ENCODE measurements at places on chromosomes 1 and 21. TPM values are rescaled to one million over a fixed set of nuclear protein-coding genes. Genes with fewer than 3 reads are reported as not detected.

Gene HES2
- polyA plus RNA-seq, result 0.42 TPM

Gene OR2AK2
- polyA plus RNA-seq, result not detected

Gene FALEC
- polyA plus RNA-seq, result 0.44 TPM

Gene DISP3
- 0.87 TPM for polyA plus RNA-seq

Gene SORT1
- 60.2 TPM for polyA plus RNA-seq

Gene TDRD5
- polyA plus RNA-seq, result 5.4 TPM

Gene C1orf87
- 0.47 TPM for polyA plus RNA-seq

DNA sequence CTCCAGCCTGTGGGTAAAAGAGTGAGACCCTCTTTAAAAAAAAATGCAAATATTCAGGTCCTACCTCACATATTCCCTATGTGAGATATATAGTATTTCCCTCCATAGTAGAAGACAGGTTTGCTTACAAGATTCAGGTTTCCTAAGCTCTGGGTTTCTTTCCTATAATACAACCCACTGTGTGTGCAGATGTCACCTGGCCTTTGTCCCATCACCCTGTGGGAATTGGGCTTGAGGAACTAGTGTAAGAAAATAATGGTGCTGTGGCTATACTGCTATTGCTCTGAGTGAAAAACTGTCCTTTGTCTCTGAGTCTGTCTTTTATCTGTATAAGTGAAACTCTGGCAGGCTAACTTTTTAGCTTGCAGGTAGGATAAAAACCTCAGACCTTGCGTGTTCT is 13.0 kb downstream of the C1orf146 start:
- DNase-seq, result no peak

DNA sequence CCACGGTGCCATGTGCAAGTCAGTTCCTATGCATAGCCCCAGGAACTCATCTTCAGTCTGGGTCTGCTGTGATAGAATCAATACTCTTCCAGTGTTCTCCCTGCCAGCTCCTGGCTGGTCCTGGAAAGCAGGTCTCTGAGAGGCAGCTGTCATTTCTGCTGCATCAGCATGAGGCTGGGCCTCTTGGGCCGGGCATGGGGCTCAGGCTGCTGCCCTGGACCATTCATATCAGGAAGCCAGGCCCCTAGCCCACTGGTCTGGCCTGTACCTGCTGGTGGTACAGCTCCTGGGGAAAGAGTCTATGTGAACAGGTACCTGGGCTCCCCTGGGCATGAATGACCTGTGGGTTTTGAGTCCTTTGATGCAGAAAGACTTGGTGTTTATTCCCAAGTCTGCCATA is 173.6 kb upstream of the CSF3R start:
- DNase-seq, result no peak

DNA sequence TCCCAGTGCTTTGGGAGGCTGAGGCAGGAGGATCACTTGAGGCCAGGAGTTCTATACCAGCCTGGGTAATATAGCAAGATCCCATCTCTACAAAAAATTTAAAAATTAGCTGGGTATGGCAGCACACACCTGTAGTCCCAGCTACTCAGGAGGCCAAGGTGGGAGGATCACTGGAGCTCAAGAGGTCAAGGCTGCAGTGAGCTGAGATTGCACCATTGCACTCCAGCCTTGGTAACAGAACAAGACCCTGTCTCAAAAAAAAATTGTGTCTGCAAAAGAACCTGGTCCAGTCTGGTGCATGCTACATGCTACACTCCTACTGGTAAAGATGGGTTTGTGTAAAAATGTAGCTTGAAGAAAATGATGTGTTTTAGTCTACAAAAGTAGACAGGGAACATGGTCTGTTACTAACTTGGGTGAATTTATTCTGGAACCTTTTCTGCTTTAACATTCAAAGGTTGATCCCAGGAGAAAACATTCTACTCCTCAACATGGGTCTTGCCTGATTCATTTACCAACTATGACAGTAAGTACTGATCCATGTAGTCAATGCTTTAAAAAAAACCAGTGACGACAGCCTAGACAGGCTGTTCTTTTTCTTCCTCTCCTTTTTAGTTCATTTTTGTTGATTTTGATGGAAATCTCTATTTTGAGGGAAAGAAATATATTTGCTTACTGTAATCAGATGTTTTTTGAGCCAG is 32.7 kb upstream of the ENAH start:
- no peak for DNase-seq

DNA sequence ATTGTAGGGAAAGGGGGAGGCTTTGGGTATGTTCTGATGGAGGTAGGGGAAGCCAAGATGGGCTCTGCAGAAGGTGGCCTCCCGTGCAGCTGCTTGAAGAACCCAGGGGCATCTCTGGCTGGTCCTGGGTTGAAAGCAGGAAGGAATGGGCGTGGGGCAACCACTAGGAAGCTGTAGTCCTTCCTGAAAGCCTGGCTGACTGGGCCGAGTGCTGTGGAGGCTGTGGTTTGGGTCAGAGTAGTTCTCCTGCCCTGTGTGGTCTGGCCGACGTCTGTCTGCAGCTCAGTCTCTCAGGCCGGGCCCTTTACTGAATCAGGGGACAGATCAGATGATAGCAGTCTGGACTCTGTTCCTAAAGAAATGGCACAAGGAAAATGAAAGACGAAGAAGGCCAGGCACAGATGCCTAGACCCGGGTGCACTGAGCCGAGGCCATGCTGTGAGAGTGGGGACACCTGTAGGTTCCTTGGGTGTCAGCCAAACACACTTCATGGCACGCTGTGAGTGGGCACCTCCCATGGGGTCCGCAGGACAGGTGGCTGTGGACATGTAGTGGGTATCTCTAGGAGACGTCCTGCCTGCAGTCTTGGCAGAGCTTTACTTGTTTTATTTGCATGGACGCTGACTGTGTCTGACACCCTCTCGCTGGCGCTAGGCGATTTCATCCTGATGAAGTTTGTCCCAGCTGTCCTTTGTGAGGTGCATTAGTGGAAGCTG is 87.0 kb downstream of the POFUT2 start:
- DNase-seq, result no peak

- no peak for DNase-seq
These were observed 1458.1 kb upstream of the B3GALT2 start for GRCh38 chr1:194644528-194644927.

- DNase-seq, result no peak
These were observed 140.1 kb upstream of the NFIA start for GRCh38 chr1:60942291-60942690.

- no peak for DNase-seq
These were observed 247.3 kb downstream of the PLPP3 start for GRCh38 chr1:56331892-56332567.

DNA sequence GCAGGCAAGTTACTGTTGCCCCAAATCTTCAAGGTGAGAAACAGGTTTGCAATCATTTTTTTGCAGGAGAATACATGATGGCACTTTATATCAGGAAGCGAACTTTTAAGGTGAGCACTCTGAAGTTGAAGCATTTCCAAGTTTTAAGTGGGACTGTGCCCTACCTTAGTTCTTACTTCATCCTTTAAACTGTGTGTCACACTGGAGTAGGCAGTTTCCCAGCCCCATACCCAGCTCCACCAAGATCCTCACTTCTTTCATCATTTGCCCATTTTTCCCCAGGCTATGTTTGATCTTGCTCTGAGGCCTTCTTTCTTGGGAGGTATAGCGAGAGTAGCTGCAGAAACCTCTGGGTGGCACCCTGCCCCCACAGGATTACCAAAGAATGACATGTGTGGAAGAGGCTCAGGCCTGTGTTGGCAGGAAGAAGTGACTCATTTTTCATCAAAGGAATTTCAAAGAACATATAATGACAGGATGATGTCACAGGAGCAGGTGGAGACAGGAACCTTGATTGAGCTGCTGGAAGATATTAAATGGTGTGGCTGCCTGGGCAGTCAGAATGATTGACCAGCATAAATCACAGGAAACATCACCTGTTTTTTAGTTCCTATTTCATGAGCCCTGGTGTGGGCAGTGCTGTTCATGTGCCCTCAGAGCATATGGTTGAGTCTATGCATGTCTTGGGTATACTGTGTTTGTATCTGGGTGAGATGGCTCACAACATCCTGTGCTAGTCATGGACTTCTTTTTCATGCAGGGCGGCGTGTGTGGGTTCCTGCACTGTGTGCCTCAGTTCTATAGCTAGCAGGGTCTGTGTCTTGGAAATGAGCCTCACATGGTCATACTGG is 20.8 kb upstream of the MACF1 start:
- DNase-seq, result no peak

DNA sequence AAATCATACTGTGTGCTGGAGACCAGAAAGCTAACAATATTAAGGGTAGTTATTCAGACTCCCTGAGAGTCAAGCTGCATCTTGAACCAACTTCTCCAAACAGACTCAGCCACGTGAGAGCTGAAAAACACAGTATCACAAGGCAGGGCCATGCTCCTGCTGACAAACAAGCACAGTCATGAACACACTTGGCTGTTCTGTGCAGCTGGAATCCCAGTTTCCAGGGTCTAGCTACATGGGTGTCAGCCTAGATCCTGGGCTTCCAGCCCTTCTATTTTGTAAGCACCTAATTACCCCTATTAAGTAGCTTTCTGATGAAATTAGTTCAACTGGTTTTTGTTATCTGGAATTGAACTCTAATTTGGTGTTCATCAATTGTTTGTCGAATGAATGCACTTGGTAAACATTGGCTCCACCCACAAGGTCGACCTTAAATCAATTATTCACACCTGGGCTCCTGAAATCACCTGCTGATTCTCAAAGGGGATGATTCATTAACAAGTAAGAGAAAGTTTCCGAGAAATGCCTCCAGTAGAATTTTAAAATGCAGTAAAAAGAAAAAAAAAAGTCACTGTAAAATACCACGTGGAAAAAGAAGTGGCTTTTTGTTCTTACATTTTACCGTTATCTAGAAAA is 179.3 kb downstream of the ZC3H11B start:
- no peak for DNase-seq

DNA sequence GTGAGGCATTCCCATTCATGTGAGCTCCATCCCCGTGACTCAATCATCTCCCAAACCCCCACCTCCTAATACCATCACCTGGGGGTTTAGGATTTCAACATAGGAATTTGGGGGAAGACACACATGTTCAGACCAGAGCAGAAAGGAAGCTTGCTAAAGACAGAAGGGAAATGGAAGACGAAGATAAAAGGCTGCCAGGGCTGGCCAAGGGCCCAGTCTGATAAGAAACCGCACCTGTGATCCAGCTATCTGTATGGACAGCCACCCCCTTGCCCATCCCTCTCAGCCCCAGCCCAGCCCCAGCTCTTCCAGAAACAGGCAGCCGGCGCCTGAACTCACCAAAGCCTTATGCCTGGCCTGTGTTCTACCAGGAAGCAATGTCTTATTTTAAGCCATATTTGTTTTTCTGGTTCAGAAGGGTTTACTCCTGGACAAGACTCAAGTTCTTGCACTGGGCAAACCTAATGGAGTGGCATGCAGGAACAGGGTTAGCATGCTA is 198.4 kb upstream of the VAMP3 start:
- DNase-seq, result no peak

All from right renal cortex interstitium (tissue), 3 donors.